B cell (primary cell): ENCODE measurements at places on chromosomes 6 and 20. TPM values are rescaled to one million over a fixed set of nuclear protein-coding genes. Genes with fewer than 3 reads are reported as not detected.

Gene OXT
- total RNA-seq, result 1.4 and 1.7 TPM in 2 replicates

Gene SIGLEC1
- 0.15 TPM in 2 replicates for total RNA-seq

Gene HAO1
- total RNA-seq, result not detected in 2 replicates

Gene HCK
- 48.1 and 48.6 TPM in 2 replicates for total RNA-seq

DNA sequence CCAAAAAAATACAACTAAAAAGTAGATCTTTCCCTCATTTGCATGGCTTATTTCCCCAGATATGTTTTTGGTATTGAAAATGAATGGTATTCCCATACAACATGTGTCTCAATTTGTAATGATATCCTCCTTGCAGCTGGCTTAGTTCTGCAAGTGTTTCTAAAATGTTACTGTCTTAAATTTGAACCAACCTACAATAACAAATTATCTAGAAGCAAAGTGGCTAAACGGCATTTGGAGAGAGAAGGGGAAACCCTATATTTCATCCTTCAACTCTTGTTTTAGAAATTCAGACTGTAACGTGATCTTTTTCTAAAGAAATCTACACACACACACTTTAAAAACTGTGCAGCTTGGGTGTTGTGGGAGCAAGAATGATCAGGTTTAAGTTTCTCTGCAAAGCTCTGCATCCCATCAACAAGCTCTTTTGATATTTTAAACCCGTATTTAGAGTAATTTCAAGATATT, 153.0 kb downstream of the SOBP start:
- no peak overlapping the region for H3K4me3 ChIP-seq
- no peaks in the 10 kb centered on the region for H3K36me3 ChIP-seq
- DNase-seq, result peak; percentile 57
- H3K27me3 ChIP-seq, result no peaks in the 10 kb centered on the region
- H3K4me1 ChIP-seq, result peaks cover 55% of the 10 kb centered on the region

- no peaks in the 10 kb centered on the region for H3K36me3 ChIP-seq
- no peak overlapping the region for H3K27ac ChIP-seq
- no peak for DNase-seq
Observed at GRCh38 chr6:11977193-11977592, 34.9 kb upstream of the HIVEP1 start.

DNA sequence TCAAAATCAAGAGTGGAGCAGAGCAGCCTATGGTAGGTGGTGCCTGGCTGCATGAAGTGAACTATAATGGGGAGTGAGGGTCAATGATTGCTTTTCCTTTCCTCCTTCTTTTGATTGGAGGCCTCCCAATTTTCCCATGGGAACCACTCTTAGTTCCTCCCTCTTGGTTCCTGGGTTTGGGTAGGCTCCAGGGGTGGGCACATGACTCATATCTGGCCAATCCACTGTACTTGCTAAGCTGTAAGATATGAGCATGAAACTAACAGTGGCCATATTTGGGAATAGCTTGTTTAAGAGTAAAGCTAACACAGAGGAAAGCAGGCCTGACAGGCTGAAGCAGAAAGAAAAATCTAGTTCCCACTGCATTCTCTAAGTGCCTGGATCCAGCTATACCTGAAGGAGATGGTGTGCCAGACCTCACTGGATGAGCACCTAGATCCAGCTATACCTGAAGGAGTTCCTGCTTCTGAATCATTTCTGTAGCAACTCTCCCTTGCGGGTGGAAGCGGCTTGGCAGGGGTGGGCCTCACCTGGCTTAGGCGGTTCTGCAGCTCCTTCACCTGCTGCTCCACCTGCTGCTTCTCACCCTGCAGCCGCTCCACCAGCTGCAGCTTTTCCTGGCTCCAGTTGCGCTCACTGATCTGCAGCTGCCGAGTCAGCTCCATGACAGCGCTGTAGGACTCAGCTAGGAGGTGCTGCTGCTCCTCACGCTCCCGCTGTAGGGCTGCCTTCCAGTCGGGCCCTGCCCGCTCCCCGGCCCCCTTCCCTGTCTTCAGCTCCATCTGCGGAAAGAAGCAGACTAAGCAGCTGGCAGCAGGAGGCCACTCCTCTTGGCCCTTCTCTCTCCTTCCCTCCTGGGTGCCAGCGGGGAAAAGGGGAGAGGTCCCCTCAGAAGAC, 29.0 kb upstream of the DSN1 start:
- no peak overlapping the region for H3K27ac ChIP-seq
- peaks cover 66% of the 10 kb centered on the region for H3K36me3 ChIP-seq
- H3K27me3 ChIP-seq, result no peaks in the 10 kb centered on the region
- no peak overlapping the region for H3K4me3 ChIP-seq
- no peak for DNase-seq
- no peaks in the 10 kb centered on the region for H3K4me1 ChIP-seq

- H3K36me3 ChIP-seq, result no peaks in the 10 kb centered on the region
- no peak for DNase-seq
- H3K4me3 ChIP-seq, result no peak overlapping the region
- no peaks in the 10 kb centered on the region for H3K4me1 ChIP-seq
- no peak overlapping the region for H3K27ac ChIP-seq
Observed at GRCh38 chr20:9228774-9229450, 160.0 kb downstream of the PLCB4 start.

DNA sequence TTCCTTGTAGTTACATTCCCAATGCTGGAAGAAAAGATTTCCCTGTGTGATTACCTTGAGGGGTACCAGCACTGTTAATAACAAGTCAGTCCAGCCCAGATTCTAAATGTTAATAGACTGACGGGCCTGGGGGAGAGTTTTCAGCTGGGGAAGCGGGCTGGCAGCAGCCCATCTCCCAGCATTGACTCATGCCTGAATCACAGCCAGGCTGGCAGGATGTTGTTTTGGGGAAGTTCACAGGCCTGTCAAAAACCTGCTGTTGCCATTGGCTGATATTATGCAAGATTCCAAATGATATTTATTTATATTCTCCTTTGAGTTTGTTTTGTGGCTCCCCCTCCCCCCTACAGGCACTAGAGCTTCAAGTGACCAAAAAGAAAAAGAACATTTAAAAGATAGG, 213.9 kb upstream of the CNR1 start:
- no peaks in the 10 kb centered on the region for H3K27me3 ChIP-seq
- H3K36me3 ChIP-seq, result no peaks in the 10 kb centered on the region
- no peaks in the 10 kb centered on the region for H3K4me1 ChIP-seq
- no peak overlapping the region for H3K4me3 ChIP-seq
- DNase-seq, result no peak

GRCh38 chr6:38057994-38058393, 238.5 kb downstream of the ZFAND3 start:
- no peak overlapping the region for H3K27ac ChIP-seq
- no peaks in the 10 kb centered on the region for H3K27me3 ChIP-seq
- peaks cover 4% of the 10 kb centered on the region for H3K36me3 ChIP-seq
- no peak for DNase-seq
- H3K4me3 ChIP-seq, result no peak overlapping the region
- no peaks in the 10 kb centered on the region for H3K4me1 ChIP-seq

DNA sequence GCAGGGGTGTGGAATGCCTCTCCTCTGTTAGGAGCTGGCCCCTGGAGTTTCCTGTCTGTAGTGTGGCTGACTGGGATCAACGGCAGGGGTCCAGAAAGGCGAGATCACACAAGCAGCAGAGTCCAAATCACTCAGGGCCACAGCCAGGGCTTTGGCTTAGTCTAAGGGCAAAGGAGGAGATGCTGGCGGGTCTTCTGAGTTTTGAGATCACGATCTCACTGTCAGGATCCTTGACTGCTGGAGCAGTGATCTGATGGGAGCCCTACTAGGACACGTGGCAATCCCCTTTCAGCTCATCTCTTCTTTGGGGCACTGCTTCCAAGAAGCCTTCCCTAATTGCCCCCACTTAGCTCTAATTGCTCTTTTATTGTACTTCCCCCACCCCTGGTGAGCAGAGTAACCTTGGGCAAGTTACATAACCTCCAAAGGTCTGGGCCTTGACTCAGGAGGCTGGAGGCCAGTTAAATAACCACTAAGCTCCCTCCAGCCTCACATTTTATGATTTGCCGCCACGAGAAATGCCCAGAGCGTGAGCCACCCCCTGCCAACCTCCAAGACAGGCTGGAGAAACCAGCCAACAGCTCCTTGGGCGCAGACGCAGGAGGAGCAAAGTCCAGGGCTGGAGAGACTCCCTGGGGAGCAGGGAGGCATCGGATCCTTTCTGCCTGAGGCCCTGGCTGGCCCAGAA, 12.0 kb downstream of the KCNK5 start:
- no peaks in the 10 kb centered on the region for H3K36me3 ChIP-seq
- no peak for DNase-seq
- H3K27ac ChIP-seq, result no peak overlapping the region
- no peaks in the 10 kb centered on the region for H3K27me3 ChIP-seq
- H3K4me3 ChIP-seq, result no peak overlapping the region

GRCh38 chr6:56802584-56802983, 152.3 kb upstream of the BEND6 start:
- H3K4me3 ChIP-seq, result no peak overlapping the region
- H3K27me3 ChIP-seq, result no peaks in the 10 kb centered on the region
- H3K4me1 ChIP-seq, result no peaks in the 10 kb centered on the region
- no peak overlapping the region for H3K27ac ChIP-seq
- no peak for DNase-seq

DNA sequence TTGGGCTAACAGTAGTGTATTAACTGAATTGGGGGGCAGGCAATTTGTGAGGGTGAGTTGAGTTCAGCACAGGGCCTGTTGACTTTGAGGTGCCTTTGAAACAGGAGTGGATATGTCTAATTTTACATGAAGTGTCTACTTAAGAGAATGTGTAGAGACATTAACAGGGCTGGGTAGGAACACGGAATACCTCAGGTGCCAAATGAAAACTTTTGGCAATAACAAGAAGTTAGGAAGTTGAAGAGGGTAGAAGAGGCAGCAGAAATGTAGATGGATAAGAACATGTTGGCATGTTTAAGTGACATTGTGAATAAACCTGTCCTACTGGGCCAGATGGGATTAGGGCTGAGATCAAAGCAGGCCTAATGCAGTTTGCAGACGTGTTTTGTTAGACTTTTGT, 117.0 kb downstream of the SLC16A10 start:
- H3K36me3 ChIP-seq, result no peaks in the 10 kb centered on the region
- peaks cover 19% of the 10 kb centered on the region for H3K4me1 ChIP-seq
- no peaks in the 10 kb centered on the region for H3K27me3 ChIP-seq
- H3K27ac ChIP-seq, result no peak overlapping the region
- no peak for DNase-seq
